ENCODE measurements at places on chromosomes 5 and 9.

- DNase-seq: peak; percentile 44
These were observed 90.9 kb downstream of the THBS4 start for GRCh38 chr5:80125962-80126480.

GRCh38 chr5:38782180-38782835 lies 63.5 kb upstream of the OSMR start:
- DNase-seq: no peak

DNA sequence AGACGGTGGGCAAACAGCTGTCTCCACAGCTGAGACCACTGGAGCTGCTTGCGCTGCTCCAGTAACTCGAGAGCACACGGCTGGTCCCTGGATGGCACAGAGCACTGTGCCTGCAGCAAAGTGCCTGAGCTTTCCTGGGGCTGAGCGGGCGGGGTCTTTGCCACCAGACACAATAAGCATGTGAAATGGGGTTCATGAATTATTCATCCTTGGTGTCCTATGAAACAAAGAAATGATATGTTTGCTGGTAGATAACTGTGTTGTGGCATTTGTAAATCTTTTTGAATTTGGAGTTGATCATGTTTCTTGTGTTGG lies 151.7 kb upstream of the MPDZ start:
- DNase-seq: no peak

DNA sequence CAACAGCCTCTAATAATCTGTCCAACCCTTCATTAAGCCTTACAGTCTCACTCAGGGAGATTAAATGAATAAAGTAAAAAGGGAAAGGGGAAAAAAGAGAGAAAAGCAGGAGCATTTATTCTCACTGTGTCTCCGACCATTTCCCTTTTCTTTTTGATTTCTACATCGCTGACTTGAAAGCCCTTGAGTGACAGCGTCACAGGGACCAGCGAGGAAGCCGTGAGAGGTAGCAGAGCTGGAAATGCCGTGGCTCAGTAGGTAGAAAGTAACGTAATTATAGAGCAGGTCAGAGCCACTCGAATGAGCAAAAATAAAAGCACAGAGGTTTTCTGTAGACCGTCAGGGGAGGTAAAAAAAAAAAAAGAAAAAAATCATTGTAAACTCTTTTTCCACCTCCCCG lies 52.4 kb downstream of the ASS1 start:
- DNase-seq: no peak

GRCh38 chr5:107272954-107273353 lies 397.8 kb downstream of the EFNA5 start:
- no peak for DNase-seq

GRCh38 chr9:130173666-130173983 lies 1.4 kb downstream of the NCS1 start:
- no peak for DNase-seq

DNA sequence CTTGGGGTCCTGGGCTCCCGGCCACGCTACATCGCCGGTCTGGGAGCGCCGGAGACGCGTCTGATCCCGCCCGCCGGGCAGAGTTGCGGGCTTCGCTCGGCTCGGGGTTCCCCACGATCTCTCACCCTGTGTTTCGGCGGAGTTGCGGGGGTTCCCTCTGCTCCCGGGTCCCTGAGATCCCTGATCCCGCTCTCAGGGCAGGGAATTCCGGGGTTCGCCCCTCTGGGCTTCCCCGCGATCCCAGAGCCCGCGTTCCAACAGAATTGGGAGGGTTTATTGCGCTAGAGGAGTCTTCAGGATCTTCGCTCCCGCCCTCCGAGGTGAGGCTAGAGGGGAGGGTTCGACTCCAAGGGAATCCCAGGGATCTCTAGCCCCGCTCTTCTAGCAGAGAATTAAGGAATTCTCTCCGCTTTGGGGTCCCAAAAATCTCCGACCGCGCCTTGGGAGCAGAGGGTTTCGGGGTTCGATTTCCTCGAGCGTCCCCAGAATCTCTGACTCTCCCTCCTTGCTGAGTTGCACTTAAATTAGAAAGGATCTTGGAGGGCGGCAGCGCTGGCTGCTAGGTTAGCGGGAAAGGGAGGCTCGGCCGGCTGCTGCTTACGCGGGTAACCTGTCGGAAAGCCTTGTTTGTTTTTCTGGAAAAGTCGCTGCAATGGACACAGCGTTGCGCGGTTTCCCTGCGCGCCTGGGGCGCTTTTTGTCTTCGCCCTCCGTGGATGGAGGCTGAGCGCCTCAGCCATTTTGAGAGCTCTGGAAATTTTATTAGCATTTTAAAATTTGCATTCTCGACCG lies 1.3 kb downstream of the DMRT1 start:
- no peak for DNase-seq

DNA sequence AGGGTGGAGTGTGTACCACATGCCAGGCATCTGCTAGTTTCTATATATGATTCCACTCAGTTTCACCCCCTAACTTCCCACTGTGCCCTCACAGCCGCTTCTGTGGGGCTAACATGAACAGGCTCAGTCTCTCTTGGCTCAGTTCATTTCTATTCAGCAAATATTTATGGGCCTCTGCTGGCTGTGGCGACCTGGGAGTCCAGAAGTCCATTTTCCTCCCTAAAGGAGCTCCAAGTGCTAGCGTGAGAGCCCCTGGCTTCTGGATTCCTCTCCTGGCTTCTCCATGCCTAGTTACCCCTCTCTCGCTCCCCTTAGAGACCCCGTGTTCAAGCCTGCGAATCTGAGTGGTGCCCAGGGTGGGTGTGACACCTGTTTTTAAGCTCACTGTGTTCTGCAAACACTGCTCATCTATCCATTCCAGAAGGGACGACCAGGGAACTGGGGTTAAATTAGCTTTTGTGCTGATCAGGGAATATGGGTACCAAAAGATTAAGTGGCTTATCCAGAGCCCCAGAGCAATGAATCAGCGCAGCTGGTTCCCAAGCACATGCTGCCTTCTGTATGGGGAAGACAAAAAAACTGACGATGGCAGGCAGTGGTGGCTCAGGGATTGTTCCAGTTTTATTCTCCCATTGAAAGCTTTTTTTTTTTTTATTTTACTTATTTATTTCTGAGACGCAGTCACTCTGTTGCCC lies 57.6 kb downstream of the HMCN2 start:
- DNase-seq: no peak

- no peak for DNase-seq
These were observed 582.5 kb upstream of the CDH18 start for GRCh38 chr5:20570486-20570885.

- DNase-seq: no peak
These were observed 1263.2 kb upstream of the CDH6 start for GRCh38 chr5:29930316-29930715.

GRCh38 chr9:85704744-85705143 lies 37.0 kb downstream of the AGTPBP1 start:
- no peak for DNase-seq

- DNase-seq: no peak
These were observed 2.9 kb downstream of the HTR1A start for GRCh38 chr5:63959177-63959982.

GRCh38 chr9:121325387-121325786 lies 44.7 kb downstream of the STOM start:
- DNase-seq: no peak

DNA sequence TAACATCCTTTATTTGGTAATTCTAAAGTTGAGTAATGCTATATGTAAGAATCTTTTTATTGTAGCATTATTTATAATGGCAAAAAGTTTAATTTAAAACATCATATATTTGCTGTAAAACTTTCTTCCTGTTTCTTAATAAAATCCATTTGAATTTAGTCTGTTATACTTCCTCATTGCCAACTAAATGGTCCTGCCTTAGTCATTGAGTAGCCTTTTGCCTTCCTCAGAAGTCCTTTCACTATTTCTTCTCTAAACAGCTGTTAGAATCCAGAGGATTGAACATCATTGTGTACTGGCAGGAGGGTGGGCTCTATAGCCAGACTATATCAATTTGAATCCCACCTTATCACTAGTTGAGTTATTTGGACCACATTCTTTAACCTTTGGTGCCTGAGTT lies 11.0 kb downstream of the SLC44A1 start:
- DNase-seq: no peak

- DNase-seq: no peak
These were observed 528.0 kb downstream of the BNC2 start for GRCh38 chr9:16342246-16343020.

DNA sequence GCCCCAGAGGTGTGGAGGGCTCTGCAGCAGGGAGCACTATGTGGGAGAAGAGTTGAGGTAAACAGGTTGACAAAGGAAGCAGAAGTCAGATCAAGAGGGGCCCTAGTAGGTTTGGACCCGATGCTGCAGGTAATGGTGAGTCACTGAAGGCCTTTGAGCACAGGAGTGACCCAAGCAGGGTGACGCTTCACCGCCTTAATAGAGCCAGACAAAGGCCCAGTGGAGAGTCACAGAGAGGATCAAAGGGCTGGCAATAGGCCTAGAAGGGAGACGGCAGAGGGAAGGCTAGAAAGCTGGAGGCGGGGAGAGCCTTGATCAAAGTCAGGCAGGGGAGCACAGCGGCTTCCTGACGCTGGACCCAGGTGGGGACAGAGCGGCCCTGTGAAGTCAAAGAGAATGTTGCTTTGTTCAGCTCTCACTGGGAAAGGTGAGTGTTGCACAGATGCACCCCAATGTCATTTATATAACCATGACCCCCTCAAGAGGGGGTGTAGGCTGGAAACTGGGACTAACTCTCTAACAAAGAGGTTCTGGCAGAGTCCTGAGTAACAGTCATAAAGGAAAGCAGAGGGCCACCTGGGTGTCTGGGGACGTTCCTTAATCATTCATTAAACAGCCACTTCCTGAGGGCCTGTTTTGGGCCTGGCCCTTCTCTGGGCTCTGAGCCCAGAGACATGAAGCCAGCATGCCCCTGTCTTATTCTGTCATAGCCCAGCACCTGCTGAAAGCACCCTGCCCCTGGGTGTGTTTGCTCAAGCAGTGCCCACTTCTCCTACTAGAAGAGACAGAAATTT lies 9.8 kb upstream of the CPLX2 start:
- no peak for DNase-seq

- DNase-seq: no peak
These were observed 214.5 kb upstream of the PUM3 start for GRCh38 chr9:3058409-3058808.
